Heart right ventricle (tissue), 16 donors: ENCODE measurements at places on chromosomes 7 and 10. TPM values are rescaled to one million over a fixed set of nuclear protein-coding genes. Genes with fewer than 3 reads are reported as not detected.
A peak's percentile ranks its signal among the peaks of the same experiment; 100 is the strongest.

Gene ZYX
- 58.9 TPM for polyA plus RNA-seq

Gene IL2RA
- 0.73 TPM for polyA plus RNA-seq

Gene SMC3
- polyA plus RNA-seq: 14.3 TPM

Gene PTPRN2
- 1.1 TPM for polyA plus RNA-seq

Gene ING3
- 6.0 TPM for polyA plus RNA-seq

DNA sequence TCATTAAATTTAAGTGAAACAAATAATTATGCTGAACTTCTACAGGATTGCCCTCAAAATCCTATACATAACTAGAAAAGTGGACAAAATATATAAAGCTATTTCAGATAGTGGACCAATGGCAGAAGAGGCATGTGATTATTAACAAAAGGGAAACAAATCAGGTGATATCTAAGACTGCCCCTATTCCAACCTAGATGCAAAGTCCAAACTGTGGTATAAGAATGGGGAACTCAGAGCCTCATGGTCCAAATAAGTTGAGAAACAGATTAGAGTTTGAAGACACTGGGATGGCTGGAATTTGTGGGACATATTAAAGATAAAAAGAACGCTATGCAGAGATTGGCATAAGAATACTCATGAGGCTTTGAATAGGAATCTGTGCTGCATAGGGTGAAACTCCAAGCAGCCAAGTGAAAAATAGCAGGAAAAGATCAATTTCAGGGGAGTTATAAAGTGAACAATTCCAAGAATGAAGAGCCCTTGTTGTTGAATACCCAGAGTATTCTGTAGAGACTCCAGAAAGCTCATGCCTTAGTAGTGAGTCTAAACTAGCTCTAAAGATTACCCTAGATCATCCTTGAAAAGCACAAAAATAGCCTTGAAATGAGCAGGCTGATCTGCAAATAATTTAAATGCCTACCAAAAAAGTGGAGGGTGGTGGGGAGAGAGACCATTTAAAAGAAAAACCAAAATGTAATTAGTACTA is 152.4 kb downstream of the IMMP2L start:
- DNase-seq: no peak

DNA sequence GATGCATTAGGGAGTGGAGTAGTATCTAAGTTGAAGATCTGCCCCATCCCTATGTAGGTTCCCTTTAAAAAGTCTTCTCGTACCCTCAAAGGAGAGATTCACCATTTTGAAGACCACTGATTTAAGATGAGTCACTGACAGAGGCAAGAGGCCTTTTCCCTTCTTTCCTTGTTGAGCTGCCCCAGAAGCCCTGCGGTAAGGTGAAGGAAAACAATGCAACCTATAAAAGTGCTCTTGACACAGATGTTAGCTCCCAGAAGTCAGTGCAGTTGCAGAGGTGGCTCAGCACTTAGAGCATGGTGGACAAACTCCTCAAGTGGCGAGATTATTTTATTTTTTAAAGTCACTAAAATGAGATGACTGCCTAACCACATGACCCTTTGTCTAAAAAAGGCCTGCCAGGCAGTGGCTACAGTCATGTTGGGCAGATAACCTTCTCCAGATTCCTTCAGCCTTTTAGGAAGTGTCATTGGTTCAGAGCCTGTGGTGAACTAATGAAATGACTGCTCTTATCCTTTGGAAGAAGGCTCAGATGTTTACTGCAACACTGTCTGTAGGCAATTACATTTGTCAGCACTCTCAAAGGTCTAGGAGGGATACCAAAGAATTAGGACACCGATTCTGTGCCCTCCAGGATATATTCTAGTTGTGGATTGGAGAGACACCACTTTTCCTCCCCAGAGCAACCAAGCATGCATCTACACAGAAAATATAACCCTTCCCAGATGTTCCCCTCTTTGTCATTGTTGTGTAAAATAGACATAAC is 88.7 kb downstream of the ARID5B start:
- no peak for DNase-seq

DNA sequence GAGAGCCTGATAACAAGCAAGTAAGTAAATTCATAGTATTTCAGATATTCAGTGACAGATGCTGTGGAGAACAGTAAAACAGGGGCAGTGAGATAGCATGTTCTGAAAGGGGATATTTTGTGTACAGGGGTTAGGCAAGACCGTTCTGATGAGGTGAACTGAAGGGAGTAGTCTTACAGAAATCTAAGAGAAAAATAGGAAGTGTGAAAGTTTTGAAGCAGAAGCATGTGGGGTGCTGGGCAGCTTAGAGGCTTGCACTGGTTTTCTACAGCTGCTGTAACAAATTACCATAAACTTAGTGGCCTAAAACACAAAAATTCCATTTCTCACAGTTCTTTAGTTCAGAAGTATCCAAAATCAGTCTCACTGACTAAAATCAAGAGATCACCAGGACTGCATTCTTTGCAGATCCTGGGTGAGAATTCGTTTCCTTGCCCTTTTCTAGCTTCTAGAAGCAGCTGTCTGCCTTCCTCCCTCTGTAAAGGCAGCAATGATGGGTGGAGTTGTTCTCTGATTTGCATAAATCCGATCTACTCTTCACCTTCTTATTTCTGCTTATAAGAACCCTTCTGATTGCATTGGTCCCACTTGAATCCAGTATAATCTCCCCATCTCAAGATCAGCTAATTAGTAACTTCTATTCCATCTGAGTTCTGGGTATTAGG is 7.5 kb upstream of the KLF14 start:
- DNase-seq: no peak

DNA sequence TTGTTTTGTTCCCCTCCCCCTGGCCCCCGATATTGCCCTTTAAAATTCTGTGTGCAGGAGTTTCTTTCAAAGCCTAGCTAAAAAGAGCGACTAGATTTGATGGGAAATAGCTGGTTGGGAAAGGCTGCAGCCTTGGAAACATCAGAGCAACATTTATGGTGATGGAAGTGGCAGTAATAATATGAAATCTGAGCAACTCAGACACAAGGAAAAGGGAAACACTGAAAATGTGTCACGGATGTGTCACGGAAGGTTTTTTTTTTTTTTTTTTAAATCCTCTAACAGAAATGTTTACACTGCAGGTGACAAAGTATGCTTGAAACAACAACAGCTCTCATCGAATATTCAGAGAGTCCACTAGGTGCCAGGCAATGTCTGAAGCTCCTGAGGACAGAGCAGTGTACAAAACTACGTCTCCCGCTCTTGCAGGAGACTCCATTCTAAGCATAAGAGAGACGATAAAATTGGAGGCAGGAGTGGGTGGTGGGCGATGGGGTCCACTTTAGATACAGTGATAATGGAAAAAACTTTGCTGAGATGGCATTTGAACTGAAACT is 143.0 kb downstream of the RSU1 start:
- no peak for DNase-seq

DNA sequence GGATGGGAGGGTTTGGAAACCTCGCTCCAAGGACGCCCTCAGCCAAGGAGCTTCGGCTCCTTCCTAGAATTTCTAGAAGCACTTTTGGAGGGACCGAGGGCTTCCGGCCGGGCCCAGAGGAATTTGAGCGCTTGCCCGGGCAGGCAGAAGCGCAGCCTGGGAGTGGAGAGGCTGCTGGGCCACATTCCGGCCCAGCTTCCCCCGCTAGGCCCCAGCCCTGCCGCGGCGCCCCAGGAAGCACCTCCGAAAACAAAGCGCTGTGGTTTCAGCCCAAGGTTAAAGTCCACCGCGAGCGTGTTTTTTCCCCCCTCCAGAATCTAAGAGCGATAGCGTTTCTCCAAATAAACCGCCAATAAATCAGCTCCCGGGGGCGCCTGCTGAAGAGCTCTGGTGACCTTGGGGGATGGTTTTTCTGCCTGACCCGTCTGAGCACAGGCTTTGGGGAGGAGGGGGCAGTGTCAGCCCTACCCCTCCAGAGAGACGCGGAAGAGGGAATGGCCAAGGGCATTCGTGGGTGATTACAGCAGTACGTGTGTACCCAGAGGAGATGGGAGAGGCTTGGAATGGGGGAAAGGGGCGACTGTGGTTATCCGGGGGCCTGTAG is 5.7 kb upstream of the TNRC18 start:
- peak; percentile 55 for DNase-seq

- no peak for DNase-seq
Measured at GRCh38 chr10:35400595-35401268, 64.4 kb downstream of the CCNY start.

GRCh38 chr7:28346676-28347363 is 65.5 kb upstream of the CREB5 start:
- DNase-seq: no peak

DNA sequence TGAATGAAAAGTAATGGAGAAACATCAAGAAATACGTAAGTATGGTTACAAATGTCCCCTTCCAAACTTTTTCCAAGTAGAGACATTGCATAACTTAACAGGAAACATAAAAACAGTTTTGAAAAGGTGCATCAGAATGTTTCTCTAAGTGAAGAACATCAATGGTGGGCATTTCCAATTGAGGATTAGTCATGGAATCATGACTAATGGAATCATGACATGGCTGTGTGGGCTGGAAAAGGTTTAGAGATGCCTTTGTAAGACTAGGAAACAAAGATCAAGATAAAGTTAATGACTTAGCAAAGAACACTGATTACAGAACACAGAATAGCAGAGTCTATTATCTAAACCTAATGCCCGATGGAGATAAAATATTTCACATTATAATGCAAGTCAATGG is 272.0 kb downstream of the HPSE2 start:
- DNase-seq: no peak

GRCh38 chr10:87668324-87669074 is 8.8 kb downstream of the PAPSS2 start:
- DNase-seq: no peak

GRCh38 chr7:135712796-135713195 is 15.2 kb downstream of the SLC13A4 start:
- DNase-seq: no peak

DNA sequence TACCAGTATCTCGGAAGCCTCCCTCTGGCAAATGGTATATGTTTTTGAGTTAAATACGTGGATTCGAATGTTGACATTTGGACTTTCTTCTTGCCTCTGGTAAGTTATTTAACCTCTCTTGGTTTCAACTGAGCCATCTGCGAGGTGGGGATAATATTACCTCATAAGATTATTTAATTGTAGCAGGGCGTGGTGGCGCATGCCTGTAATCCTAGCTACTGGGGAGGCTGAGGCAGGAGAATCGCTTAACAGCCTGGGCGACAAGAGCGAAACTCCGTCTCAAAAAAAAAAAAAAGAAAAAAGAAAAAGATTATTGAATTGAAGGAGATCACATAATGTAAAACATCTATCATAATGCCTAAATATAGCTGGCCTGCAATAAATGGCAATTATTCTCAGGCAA is 396 bp upstream of the TAF5 start:
- DNase-seq: no peak

DNA sequence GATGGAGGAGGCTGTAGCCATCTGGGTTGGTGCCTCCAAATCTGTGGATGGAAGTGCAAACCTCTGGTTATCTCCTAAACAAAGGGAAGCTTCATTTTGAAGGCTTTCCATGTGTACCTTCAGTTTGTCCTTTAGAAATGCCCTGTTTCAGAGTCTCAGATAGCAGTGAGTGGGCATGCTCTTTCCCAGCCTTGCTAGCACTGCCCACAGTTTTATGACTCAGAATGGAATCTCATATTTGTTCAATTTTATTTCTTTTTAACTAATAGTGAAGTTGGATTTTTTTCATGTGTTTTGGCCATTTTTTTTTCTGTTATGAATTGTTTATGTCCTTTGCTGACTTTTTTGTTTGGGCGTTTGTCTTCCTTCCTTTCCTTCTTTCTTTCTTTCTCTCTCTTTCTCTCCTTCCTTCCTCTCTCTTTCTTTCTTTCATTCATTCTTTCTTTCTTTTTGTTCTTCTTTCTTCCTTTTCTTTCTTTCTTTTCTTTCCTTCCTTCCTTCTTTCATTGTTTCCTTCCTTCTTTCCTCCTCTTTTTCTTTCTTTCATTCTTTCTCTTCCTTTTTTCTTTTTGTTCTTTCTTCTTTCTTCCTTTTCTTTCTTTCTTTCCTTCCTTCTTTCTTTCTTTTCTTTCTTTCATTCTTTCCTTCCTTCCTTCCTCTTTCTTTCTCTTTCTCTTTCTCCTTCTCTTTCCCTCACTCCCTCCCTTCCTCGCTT is 25.6 kb downstream of the PRF1 start:
- DNase-seq: no peak

DNA sequence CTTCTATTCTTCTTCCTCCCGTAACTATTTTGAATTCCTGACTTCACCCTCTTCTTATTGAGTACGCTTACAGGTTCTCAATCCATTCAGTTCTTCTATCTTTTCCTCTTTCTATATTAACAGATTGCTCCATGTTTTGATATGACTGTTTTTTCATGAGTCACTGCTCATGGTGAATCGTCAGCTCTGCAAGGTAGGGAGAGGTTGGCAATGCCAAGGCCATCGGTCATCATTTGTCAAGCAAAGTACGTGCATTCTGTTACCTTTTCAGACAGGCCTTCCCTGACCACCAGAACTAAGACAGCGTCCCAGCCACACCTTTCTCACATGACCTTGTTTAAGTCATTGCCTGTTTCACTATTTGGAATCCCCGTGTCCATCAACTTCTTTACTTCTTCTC is 1001.9 kb upstream of the SORCS1 start:
- no peak for DNase-seq

- no peak for DNase-seq
Measured at GRCh38 chr7:26367219-26367711, 75.6 kb downstream of the SNX10 start.

DNA sequence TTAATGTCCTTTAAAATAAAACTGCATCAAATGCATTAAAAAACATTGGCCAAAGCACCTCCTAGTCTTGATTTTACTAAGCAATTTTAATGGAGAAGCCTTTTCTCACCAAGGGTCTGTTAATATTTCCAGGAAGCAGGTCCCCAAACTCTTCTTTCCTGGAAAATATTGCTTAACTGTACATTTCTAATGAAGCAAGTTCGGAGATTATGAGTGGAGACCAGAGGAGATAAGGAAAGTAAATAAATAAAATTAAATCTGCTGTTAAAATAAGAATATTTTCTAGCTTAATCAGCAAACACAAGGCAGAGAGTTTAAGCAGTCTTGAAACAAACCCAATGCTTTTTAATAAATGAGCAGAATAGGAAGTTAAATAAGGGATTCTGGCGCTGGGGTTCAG is 322.4 kb downstream of the PTEN start:
- no peak for DNase-seq

- no peak for DNase-seq
Measured at GRCh38 chr7:157301610-157302120, 35.1 kb upstream of the DNAJB6 start.

DNA sequence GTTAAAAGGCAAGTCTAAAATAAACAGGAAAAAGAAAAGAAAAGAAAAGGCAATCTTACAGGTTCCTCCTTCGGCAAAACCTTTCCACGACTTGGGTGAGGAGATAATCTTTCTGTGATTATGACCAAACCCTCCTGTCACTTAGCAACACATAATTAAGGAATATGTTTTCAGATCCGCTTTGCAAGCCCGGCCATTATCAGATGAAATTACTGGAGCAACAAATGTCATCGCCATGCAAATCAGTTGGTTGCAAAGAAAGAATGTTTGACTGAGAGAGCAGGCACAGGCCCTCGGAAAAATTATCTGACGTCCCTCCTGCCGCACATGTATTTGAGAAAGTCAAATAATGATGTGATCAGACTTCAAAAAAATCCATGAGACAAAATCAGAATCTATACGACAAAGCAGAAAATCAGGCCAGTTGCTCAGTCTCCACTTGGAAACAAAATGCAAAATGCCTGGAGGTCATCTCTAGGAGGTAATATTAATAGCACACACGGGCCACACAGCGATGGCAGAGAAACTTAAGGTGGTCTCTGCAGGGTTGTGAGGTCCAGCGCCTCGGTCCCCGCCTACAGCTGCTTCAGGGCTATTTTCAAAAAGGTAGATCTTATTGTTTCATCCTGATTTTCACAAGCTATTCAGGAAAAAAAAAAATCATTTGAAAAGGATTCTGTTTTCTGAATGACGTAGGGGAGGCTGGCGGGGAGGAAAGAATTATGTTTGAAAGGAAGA is 82.7 kb downstream of the ZRANB1 start:
- no peak for DNase-seq

GRCh38 chr10:110273474-110273873 is 31.2 kb downstream of the SMNDC1 start:
- peak; percentile 48 for DNase-seq
